ENCODE measurements at places on chromosomes 11 and 22.
A peak's percentile ranks its signal among the peaks of the same experiment; 100 is the strongest.

DNA sequence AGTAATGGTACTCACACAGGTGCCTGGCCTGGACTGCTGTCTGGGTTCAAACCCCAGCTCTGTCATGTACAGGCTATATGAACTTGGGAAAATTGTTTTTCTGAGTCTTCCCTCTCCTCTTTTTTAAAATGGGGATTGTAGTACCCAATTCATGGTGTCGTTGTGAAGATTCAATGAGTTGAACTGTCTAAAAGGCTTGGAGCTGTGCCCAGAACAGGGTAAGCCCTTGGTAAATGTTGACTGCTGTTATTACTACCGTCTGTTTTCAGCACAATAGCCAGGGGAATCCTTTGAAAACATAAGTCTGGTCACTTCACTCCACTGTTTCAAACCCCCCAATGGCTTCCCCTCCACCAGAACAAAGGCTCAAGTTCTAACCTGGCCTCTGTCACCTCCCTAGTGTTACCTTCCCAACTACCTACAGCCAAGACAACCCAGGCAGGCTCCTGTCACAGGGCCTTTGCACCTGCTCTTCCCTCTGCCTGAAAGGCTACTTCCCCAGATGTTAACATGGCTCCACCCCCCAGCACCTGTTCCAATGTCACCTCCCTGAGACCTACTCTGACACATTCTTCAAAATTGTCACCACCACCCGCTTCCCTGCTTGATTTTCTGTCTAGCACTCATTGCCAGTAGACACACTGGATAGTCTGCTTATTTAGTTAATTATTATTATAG, 152.8 kb downstream of the CHST1 start:
- no peak for DNase-seq

- no peak for DNase-seq
Observed at GRCh38 chr11:132907651-132908413, 624.5 kb downstream of the OPCML start.

GRCh38 chr11:48101958-48102357, 114.7 kb upstream of the OR4B1 start:
- DNase-seq: no peak

- DNase-seq: no peak
Observed at GRCh38 chr11:8032576-8033304, 45.6 kb downstream of the EIF3F start.

DNA sequence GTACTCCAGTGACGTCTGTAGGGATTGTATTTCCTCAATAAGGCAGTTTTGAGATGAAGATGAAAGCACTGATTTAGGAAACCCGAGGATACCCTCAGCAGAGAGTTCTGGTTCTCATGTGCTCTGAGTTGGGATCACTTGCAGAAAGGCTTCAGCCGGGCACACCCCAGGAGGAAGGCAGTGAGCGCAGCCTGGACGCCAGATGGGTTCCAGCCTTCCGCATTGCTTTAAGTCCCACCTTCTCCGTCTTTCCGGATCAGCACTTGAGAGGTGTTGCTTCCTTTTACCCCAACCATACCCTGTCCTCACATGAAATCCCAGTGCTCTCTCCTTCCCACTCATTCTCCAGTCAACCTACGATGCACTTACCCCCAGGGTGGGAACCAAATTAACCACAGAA, 239.5 kb upstream of the CADM1 start:
- no peak for DNase-seq

- DNase-seq: no peak
Observed at GRCh38 chr11:8717876-8718753, 35.5 kb downstream of the RPL27A start.

GRCh38 chr11:64826578-64827450, 16.5 kb upstream of the MEN1 start:
- DNase-seq: no peak

DNA sequence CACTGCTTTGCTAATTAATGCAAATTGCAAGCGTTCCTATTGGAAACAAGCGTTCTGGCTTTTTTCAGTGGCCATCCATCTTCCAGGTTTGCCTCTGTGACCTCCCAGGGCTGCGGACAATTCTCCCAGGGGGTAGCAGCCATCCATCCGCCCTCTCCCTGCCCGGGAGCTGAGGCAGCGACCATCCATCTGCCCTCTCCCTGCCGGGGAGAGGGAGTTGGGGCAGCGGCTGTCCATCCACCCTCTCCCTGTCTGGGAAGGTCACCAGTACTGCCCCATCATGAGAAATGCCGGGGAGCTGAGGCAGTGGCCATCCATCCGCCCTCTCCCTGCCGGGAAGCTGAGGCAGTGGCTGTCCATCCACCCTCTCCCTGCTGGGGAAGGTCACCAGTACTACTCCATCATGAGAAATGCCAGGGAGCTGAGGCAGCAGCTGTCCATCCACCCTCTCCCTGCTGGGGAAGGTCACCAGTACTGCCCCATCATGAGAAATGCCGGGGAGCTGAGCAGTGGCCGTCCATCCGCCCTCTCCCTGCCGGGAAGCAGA, 394.7 kb downstream of the BRD1 start:
- DNase-seq: no peak

DNA sequence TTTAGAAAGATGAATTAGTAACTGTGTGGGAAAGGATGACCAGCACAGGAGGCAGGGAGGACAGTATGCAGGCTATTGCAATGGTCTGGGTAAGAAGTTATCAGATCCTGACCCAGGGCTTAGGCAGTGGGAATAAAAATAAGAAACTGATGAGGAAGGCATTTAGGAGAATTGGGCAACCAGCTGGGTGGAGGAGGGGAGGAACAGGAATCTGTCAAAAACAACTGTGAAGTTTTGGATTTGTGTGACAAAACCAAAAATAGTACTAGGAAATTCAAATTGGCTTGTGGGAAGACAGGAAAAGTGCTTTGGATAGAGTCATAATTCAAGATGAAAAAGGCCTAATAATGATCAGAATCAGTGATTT, 27.9 kb downstream of the MMP13 start:
- DNase-seq: no peak

- no peak for DNase-seq
Observed at GRCh38 chr22:24341627-24342026, 71.0 kb downstream of the SPECC1L start.

DNA sequence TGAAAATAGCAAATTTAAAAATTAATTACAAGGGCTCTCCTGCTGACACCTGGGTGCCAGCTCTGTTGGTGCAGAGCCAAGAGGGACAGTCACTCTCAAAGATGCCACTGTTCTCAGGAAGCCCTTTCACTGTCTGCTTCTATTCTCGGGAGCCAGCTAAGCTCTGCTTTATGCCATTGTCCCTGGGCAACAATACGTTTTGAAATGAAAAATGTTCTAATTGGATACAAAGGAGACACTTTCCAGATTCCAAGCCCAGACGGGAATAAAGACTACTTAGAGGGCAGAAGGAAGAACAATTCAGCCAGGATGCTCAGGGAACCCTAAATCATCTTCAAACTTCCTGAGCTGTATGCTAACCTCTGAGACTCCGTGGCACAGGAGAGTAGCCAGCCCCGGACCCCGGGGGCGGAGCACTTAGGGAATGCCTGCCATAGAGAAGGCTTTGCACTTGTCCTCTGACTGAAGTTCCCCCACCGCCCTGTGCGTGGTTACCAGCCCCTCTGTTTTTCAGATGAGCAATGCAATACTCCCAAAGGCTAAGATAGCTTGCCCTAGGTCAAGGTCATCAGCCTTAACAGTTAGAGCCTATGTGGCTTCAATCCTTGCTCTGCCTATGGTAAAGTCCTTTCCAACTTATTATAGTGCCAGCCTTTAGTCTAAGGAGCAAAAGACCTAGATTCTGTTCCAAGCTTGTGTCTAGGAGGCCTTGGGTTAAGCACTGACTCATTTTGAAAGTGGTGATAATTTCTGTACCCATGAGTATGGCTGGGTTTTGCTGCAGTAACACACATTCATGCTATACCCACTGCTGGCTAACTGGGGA, 150.9 kb downstream of the CACNA1I start:
- no peak for DNase-seq

DNA sequence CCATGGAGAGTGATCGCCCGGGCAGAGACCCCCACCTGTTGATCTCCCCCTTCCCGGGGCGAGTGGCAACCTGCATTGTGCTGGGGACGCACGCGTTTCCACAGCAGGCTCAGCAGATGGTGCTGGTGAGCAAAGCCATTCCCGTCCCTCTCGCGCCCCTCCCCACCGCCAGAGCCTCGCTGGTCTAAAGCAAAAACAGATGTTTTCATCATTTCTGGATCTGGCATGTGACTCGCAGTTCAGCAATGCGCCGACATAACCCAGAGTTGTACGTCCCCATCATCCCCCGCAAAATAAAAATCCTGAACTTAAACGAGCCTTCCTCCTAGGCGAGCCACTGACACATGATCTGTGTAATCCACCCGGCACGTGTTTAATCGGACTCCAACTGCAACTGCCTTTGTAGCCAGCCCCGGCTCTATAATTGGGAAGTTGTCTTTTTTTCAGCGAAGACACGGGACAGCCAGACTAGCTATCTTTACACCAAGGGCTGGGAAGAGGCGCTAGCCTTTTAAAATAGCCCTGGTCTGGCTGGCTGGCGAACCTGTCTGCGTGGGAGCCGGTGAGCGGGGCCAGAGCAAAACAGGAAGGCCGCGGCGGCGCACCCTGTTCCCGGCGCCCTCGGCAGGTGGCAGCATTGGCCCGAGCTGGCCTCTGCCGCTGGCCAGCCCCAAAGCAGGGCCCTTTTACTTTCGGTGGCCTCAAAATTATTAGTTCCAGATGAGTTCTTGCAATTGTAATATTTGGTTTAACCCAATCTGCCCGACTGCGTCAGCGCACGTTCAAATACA, 203.0 kb upstream of the SORL1-AS1 start:
- peak; percentile 81 for DNase-seq

DNA sequence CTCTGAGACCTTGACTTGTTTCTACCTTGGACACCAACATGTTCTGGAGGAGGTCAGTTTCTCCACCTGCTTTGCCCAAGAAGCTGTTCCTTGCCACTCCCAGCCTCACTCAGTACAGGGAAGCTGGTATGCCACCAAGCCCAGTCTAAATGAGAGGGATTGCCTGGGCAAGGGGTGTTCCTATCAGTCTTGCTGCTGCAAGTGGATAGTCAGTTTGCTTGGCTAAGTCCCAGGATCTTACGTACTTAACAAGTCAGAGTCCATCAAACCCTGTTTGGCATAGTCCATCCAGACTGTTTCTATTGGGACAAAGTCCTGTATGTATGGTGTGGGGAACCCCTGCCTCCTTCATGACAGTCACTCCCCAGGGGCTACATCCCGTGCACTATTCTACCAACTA, 66.6 kb downstream of the RPL27A start:
- DNase-seq: no peak

DNA sequence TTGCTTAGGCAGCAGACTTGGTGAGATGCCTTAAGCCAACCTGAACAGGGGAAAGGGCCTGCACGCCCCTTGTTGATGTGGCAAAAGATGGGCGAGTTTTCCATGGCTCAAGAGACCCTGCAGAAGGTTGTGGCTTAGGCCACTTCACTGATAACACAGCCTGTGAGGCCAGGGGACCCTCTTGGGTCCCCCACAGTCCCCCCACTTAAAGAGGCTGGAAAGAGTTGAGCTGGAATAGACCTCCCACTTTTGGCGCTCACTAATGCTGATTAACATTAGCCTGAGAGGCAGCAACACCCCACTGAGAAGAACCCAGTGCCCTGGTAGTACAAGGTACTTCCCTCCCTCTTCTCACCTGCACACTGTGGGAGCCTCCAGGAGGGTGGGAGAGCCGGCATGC, 107.5 kb downstream of the TRIM29 start:
- DNase-seq: no peak

GRCh38 chr22:19874307-19875060, 19.8 kb upstream of the GNB1L start:
- peak; percentile 50 for DNase-seq

DNA sequence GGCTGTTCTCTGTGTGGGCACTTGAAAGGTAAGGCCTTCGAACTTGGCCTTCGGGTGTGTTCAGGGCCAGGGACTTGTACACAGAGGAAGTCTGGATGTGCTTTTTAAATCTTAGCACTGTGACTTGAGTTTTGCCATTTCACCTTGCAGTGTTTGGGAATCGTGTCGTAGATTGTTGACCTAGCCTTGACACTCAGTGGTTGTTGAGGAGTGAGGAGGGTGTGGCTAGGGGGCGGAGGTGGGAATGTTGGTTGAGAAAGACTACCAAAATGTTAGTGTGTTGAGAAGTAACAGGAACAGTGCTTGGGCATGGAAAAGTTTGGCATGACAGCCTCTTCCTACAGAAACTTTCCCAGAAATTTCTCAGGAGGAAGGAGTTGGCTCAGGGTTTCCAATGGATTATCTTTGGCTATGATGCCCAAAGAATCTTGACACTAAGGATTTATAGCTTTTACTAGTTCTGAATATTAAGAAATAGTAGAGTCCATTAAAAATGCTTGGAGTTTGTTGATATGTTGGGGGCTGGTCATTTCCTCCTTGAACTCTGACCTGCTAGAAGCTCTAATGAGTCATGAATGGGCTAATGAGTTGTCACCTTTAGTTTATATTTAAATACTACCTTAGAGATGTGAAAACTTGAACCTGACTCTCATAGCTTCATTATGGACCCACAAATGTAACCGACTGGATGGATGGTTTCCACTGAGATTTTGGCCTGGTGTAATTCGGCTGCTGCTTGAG, 40.6 kb downstream of the BARX2 start:
- DNase-seq: no peak

- no peak for DNase-seq
Observed at GRCh38 chr22:40687706-40688105, 8.4 kb downstream of the MCHR1 start.

GRCh38 chr22:19568337-19569275, 44.4 kb upstream of the CLDN5 start:
- DNase-seq: no peak

DNA sequence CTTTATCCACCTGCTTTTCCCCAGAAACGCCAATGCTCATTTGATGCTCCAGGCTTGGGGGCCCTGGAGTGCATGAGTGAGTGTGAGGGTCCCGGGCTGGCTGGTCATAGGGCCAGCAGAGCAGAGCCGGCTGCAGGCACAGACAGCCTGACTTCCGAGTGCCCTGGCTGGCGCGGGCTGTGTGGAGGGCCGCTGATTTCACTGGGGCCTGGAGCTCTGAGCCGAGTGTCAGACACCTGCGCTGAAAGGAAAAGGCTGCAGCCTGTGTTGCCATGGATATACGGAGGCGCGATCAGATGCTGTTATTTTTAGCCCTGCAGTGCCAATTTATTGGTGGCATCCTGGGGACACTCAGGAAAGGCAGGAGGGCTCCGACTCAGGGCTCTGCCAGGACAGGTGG, 87.6 kb downstream of the ST3GAL4 start:
- no peak for DNase-seq

DNA sequence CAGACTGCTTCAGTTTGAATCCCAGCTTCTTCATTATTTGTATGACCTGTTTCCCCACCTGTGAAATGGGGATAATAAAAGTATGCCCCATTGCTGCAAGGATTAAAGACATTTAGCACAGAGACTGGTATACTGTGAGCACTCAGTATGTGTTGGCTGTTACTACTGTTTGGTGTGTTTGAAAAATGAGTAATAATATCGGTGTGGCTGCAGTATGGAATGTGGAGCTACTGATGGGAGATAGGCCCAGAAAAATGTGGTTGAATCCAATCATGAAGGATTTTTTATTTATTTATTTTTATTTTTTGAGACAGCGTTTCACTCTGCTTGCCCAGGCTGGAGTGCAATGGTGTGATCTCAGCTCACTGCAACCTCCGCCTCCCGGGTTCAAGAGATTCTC, 9.1 kb upstream of the C1QTNF4 start:
- no peak for DNase-seq
